ENCODE measurements at places on chromosomes 13 and 19.
A peak's percentile ranks its signal among the peaks of the same experiment; 100 is the strongest.

- DNase-seq, result peak; percentile 58
These were observed 32.7 kb upstream of the GPR183 start for GRCh38 chr13:99339736-99340397.

DNA sequence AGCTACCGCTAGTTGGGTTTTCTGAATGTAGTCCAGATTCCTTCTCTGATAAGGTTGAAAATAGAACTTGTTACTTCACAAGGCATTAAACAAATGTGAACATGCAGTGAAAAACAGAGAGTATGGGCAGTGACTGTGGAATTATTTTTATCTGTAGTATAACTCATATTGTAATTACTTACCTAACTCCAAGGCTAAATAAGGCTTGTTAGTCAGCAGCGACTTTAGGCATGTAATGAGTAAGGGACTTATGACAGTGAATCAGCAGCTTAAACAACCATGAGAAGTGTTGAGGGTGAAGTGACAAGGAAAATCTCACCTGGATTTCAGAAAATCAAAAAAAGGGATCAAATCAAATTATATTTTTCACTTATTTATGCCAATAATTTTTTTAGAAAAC, 1719.5 kb upstream of the MIR17HG start:
- no peak for DNase-seq

DNA sequence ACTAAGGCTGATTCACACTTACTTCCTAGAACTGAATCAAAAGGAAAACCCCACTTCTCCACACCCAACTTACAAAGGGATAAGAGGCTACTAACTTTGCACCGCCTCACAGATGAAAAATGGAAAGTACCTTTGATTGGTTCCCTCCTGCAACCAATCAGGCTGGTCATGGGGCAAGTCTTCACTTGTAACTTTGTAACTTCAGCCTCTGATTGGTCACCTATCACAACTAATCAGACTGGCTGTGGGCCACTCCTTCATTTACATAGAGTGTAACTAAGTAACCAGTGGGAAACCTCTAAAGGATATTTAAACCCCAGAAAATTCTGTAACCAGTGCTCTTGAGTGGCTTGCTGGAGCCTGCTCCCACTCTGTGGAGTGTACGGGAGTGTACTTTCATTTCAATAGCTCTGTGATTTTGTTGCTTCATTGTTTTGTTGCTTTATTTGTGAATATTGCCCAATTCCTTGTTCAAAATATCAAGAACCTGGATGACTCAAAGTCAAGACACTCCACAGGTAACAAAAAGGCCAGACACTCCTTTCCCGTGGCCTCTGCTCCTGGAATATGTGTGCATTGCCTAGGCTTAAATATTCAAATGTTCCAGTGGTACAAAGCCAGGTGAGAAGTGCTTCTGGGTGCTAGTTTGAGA, 50.5 kb downstream of the RFC3 start:
- DNase-seq, result no peak

- DNase-seq, result no peak
These were observed 32.8 kb downstream of the COG6 start for GRCh38 chr13:39688278-39688677.

- DNase-seq, result peak; percentile 52
These were observed at the start of gene UNC13A for GRCh38 chr19:17687857-17688784. Gene UNC13A, minus strand, starts transcription at chr19:17688354. Its CDS starts 155 bp downstream, at chr19:17688199.

DNA sequence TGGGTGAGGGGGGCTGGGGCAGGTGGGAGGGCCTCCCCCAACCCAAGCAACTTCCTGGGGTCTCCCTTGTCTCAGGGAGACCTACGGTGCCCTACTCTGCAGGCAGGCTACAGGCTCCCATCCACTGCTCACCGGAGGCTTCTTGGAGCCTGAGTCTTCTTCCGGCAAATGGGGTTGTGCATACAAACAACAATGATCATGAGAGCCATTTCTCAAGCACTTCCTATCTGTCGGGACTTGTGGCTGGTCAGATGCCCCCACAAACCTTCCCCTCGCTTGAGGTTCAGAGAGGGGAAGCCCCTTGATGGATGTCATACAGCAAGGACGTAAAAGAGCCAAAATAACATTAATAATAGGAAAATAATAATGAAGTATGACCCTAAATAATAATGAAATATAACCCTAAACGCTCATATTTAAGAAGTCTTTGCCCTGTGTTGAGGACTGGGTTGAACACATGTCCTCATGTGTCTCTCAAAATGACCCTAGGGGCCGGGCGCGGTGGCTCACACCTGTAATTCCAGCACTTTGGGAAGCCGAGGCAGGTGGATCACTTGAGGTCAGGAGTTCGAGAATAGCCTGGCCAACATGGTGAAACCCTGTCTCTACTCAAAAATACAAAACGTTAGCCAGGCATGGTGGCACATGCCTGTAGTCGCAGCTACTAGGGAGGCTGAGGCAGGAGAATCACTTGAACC, 727 bp downstream of the CD37 start:
- DNase-seq, result peak; percentile 26

DNA sequence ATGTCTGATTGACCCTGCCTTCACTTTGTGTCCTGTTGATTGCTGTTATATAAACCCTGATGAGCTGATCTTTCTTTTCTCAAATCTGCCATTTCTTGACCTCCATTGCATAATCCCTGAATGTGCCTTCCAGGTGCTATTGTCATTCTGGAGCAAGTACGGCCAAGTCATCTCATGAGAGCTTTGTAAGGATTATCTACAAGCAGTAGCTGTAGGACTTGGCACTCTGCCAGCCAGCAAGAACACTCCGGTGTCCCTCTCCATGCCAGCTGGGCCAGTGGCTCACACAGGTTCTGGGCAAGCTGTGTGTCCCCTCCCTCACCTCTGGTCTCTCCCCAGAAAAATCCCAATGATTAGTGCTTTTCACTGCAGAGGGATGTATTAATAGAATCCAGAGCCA, 348.1 kb downstream of the FOXO1 start:
- DNase-seq, result no peak

GRCh38 chr19:18735752-18736151, 52.3 kb downstream of the CRTC1 start:
- no peak for DNase-seq

DNA sequence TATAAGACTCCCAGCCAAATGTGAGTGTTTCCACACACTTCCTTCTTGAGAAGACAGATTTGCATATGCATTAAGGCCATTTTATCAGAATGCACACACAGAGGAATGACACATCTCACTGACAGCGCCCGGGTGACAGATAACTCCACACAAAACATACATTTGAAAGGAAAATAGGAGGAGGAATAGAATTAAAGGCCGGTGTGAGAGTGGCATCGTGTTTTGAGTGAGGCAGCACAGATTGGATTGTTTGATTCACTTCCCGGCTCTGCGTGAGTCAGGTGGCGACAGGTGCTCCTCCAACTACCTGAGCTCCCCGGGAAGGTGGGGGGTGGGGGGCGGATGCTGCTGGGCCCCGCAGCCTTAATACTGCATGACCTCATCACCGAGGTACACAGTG, 429.0 kb downstream of the TSHZ3 start:
- no peak for DNase-seq

GRCh38 chr19:39471756-39472536, 8.7 kb upstream of the TIMM50 start:
- DNase-seq, result no peak

GRCh38 chr19:56538761-56539263, at the start of gene ZFP28:
Gene ZFP28, plus strand, starts transcription at chr19:56538948. Its CDS starts 71 bp downstream, at chr19:56539019.
- DNase-seq, result no peak

DNA sequence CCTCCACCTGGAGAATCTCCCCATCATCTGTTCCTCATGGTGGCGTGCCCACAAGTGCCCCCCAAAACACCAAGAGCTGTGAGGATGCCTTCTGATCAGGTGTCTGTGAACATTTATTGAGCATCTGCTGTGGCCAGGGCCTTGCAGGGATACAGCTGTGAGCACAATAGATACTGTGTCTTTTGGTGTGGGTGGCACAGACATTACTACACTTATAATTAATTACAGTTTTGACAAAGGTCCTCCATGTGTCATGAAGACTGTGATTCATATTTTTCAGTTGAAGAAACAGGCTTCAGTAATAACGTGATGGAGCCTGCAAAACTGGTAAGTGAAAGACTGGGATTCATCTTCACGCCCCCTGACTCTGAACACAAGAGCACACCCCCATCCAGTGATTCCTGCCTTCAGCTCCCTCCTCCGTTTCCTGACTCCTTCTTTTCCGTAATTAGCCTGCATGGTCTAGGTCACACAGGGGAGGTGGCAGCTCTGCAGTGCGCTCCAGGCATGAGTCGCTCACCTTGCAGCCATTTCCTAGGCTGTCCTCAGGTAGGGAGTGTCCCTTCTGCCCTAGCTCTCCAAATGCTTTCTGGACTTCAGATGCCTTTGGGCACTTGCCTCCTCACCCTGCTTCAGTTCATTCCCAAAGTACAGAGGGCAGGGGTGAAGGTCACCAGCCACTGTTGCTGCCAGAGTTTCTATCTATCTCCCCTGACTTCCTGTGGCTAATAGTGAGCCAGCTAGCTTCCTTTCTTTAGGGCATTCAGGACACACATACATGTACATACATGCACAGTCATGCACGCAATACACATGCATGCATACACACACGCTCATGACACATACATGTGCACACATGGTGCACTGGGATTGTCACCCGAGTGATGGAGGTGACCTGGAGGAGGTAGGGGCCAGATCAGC, 66.5 kb downstream of the SIAH3 start:
- no peak for DNase-seq

DNA sequence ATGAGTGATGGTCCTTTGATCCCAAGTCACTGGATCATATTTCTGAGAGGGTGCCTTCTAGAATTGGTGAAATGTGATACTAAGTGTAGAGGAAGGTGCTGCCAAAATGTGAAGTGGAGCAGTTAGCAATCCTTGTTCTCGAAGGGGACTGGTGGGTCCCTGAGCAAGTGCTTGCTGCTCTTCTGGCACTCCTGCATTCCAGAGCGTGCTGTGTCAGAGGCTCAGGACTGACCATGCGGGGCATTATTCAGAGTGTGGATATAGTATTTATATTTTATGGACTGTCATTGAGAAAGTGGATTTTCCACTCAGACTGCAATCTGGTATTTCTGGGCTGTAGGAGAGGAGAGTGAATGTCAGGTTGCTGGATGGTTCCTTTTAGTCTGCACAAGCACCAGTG, 152.6 kb upstream of the KL start:
- DNase-seq, result no peak

DNA sequence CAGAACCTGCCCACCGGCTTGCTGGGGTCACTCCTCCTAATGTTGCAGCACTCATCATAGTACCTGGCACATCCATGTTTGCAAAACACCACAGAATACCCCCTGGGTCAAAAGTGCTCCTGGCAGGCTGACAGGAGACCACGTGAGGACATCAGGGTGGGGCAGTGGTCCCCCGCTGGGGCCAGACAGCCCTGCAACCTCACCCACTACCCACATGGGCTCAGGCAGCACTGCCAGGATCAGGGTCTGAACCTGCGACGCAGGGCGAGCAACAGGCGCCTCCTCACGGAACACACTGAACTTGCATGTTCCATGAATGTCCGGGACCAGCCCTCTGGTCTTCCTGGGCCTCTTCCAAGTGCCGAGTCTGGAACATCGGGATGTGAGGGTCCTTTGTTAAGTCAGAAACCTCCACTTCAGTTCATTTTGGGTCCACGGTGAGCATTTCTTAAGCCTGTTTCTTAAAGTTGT, 1.4 kb upstream of the SLC7A9 start:
- no peak for DNase-seq

DNA sequence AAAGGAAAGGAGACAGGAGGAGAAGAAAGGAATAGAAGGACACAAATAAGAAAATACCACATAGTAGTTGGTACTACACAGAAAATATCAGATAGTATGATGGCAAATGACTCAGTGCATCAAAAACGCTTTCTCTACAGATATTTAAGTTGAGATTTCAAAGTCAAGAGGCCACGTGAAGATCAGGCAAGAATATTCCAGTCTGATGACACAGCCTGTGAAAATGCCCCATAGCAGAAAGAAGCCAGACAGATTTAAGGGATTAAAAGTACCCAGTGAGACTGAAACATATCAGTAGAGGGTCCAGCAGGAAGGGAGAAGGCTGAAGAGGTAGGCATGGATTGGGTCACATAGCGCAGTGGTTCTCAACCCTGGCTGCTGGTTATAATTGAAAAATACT, 113.7 kb downstream of the VWA8 start:
- DNase-seq, result no peak

- DNase-seq, result no peak
These were observed 115.0 kb downstream of the ZNF536 start for GRCh38 chr19:30487178-30487577.

GRCh38 chr19:55552206-55552605, 6.9 kb upstream of the SBK3 start:
- no peak for DNase-seq

DNA sequence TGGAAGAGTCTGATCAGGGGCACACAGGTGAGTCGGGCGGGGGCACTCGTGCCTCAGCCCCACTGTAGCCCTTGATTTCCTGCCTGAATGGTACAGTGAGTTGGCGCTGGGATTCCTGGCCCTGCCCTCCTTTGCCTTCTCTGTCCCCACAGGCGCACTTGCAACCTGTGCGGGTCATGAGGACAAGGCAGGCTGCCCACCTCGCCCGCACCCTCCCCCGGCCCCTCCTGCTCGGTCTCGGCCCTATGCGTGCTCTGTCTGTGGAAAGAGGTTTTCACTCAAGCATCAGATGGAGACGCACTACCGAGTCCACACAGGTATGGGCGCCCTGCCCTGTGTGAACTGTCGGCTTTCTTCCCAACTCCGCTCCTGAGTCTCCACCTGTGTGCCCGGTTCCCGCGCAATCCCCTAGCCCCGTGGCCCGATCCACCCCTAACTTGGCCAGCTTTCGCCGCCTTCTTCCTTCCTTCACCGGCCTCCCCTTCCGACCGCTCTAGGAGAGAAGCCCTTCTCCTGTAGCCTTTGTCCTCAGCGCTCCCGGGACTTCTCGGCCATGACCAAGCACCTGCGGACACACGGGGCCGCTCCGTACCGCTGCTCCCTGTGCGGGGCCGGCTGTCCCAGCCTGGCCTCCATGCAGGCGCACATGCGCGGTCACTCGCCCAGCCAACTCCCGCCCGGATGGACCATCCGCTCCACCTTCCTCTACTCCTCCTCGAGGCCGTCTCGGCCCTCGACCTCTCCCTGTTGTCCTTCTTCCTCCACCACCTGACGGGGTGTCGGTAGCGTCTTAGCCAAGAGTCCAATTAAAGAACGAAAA, 1.6 kb upstream of the KMT2B start:
- DNase-seq, result peak; percentile 21

- no peak for DNase-seq
These were observed 5.1 kb downstream of the ZNF555 start for GRCh38 chr19:2846180-2846894.

- DNase-seq, result no peak
These were observed 126.3 kb upstream of the SLC7A1 start for GRCh38 chr13:29721766-29722165.

All from activated naive CD4-positive, alpha-beta T cell treated with Interleukin-2 at 50 U/mL for 16 hours (primary cell).